ENCODE measurements at places on chromosomes 5 and 9.

- DNase-seq, result no peak
Measured at GRCh38 chr5:84618262-84618661, 233.6 kb upstream of the EDIL3 start.

DNA sequence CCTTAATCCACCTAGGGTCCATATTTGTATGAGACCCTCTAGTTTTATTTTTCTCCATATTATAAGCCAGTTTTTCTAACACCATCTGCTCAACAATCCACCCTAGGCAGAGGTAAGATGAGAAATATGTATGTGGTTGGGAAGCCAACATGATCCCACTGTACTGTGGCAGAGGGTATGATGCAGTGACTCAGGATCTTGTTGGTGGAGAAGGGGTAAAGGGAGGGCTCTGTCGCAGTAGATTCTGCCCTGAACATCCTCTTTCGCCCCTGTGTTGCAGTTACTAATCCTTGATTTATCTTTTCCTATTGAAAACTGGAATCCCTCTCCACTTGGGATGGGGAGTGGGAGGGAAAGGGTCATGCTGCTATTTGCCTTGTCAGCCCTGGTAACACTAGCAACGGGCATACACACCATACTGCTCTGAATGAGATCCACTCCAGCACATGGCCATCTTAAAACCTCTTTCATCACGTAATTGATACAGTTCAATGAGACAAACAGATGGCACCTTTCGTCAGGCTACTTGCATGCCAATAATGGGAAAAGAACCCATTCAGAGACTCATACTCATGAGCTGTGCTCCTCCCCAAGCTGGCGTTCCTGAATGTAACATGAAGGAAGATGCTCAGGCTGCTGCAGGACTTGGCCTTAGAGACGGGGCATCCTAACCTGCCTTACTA lies 63.0 kb downstream of the ADAMTS12 start:
- DNase-seq, result no peak

DNA sequence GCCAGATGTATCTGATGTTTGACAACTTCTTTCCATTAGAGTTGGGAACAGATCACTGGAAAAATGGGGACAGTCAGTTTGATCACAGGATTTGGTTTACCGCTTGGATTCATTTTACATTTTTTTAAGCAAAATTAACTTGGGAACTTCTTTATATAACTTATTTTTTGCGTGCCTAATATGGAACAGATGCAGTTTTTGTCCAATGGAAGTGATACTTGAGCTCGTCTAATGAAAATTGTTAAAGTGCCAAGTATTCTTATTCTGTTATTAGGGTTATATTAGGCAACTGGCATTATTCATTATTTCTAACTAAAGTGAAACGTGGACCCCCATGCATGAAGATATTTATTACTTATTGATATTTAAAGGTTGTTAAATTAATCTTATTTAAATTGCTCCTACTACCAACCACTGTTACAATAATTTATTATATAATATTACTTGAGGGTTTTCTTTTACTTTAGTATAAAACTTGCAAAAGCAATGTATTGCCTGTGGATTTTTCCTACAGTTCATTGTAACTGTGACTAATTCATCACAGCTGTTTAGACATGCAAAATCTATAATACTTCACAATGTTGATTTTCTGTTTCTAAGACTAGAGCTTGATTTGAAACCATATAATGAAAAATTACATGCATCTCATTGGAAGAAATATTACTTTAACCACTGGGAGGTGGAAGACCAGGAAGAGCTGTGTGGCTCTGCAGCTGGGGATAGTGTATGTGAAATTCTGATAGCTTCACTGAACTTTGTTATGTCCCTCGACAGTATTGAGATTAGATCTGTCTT lies 787.3 kb upstream of the WWC1 start:
- no peak for DNase-seq

- peak; percentile 50 for DNase-seq
Measured at GRCh38 chr5:148791334-148791667, 35.1 kb upstream of the ADRB2 start.

- DNase-seq, result no peak
Measured at GRCh38 chr5:3020426-3020825, 268.9 kb upstream of the IRX2 start.

DNA sequence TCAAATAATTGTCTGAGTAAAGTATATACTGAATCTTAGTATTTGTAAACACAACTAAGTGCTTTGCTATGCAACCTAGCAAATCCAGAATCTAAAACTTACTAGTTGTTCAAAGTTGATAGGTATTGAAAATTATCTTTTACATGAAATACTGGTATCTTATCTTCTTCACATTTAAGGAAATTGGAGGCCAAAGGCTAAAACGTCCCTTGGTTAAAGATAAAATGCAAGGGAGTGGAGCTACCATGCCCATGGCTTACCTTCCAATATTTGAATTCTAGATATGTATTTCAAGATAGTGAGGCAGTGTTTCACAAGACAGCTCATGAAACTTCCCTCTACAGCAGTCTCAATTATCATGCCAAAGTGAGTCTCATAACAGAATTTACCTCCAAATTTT lies 373.5 kb downstream of the KIAA0825 start:
- no peak for DNase-seq

DNA sequence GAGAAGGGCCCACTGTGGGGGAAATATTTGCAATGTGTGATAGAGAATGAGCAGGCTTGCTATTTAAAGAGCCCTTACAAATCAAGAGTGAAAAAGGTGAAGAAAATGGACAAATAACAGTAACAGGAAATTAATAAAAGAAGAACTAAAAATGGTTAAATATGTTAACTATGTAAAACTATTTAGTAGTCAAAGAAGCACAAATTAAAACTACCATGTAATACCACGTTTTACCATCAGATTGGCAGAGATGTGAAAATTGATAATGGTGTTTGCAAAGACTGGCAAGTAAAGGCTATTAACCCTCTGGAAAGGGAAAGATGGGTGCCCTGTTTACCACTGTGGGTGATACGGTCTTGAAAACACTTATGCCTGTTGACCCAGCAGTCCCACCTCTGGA lies 23.2 kb upstream of the GRHPR start:
- no peak for DNase-seq

GRCh38 chr9:32503008-32503407 lies 23.0 kb downstream of the RIGI start:
- no peak for DNase-seq

DNA sequence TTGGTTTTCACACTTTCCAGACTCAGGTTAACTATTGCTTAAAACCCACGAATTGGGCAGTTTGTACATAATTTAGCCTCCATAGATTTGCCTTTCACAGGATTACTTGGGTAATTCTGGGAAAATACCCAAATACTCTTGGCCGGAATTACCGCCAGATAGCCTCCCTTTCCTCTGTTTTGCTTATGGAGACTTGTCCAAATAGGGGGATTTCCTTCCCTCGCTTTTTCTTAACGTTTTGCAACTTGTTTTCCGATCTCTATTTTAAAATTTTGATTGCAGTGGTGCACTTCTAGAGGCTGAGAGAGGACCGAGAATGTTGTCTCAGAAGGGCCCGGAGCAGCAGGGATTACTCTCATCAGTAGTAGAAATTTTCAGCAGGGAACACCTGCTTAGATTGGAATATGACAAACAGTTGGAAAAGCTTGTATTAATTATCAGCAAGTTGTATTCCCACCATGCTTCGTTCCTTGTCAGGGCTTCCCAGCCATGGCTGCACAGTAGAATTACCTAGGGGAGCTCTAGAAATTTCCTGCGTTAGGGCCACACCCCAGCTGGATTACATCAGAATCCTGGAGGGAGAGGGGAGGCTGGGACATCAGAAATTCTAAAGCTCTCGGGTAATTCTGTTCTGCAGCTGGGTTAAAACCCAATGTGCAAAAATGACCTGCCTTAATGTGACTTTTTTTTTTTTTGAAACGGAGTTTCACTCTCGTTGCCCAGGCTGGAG lies 329.1 kb downstream of the SH3GL2 start:
- DNase-seq, result no peak

DNA sequence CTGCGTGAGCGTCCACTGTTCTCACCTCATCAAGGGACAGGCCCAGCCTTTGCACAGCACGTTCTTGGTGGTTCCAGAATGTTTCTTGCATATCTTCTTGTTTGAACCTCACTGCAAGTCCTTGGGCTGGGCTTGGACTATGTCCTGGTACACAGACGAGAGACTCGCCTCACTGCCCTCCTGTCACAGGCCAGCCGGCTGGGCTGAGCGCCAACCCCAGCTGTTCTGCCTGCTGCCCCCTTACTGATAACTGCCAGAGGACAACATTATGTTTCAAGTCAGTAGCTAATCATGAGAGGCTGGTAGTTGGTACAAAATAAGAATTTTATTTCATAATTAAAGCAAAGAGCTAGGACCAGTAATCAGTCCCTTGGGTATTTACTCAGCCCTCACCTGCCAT lies 52.8 kb upstream of the LRRTM2 start:
- no peak for DNase-seq

DNA sequence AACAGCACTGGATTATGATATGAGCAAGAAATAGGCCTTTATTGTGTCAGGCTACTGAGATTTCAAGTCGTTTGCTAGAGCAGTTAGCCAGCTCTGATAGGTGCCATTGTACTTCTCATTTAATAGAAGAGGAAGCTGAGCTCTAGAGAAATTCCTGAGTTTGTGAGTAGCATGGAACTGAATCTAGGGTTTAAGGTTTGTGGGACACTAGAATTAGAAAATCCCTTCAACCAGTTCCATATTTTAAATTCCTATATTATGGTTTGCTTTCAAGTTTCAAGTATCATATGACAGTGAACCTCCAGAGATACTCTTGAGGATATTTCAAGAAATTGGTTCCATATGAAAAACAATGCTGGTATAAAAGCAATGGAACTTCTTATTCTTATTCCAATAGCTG lies 87.6 kb downstream of the ANKRD55 start:
- no peak for DNase-seq
